ENCODE measurements at places on chromosomes 13 and 19. TPM values are rescaled to one million over a fixed set of nuclear protein-coding genes. Genes with fewer than 3 reads are reported as not detected.

Gene NLRP4
- total RNA-seq: not detected

Gene TMEM238
- 16.9 TPM for total RNA-seq

Gene DIRAS1
- 0.18 TPM for total RNA-seq

Gene CAB39L
- 3.0 TPM for total RNA-seq

Gene ZNF628
- total RNA-seq: 11.3 TPM

Gene CILP2
- 0.05 TPM for total RNA-seq

Gene GJA3
- total RNA-seq: not detected

Gene PDE4A
- total RNA-seq: 13.3 TPM

Gene FAM83E
- total RNA-seq: 2.5 TPM

Gene PBX4
- total RNA-seq: 9.6 TPM

Gene SIGLEC8
- not detected for total RNA-seq

Gene GPR183
- 138 TPM for total RNA-seq

Gene CEACAM1
- 8.0 TPM for total RNA-seq

Gene ZNF880
- total RNA-seq: 14.7 TPM

Gene ZNF460
- 43.0 TPM for total RNA-seq

Gene ZNF253
- 4.8 TPM for total RNA-seq

Gene MAMSTR
- total RNA-seq: 0.32 TPM

Gene RASGRP4
- total RNA-seq: 5.9 TPM

Gene ZNF66
- 5.8 TPM for total RNA-seq

Gene POU2F2
- total RNA-seq: 48.3 TPM

Gene ETV2
- total RNA-seq: 1.3 TPM

Gene ZNF556
- total RNA-seq: not detected

Gene ZNF569
- total RNA-seq: 2.1 TPM

Gene FBN3
- total RNA-seq: 0.03 TPM

Gene AMER2
- 0.35 TPM for total RNA-seq

Gene LPAR2
- total RNA-seq: 19.0 TPM

Gene CYP4F22
- total RNA-seq: not detected

Gene OVOL3
- total RNA-seq: not detected

Gene SIX5
- total RNA-seq: 10.1 TPM

Gene NAPSA
- total RNA-seq: 18.2 TPM

Gene IZUMO2
- total RNA-seq: not detected

Gene CGB8
- not detected for total RNA-seq

Gene EHD2
- 0.27 TPM for total RNA-seq

Gene MBD3L2B
- total RNA-seq: not detected
